Esophagus squamous epithelium (tissue), 5 donors: ENCODE measurements at places on chromosomes 6 and 20.

GRCh38 chr6:104887350-104887749 lies 27.6 kb upstream of the HACE1 start:
- DNase-seq, result no peak

DNA sequence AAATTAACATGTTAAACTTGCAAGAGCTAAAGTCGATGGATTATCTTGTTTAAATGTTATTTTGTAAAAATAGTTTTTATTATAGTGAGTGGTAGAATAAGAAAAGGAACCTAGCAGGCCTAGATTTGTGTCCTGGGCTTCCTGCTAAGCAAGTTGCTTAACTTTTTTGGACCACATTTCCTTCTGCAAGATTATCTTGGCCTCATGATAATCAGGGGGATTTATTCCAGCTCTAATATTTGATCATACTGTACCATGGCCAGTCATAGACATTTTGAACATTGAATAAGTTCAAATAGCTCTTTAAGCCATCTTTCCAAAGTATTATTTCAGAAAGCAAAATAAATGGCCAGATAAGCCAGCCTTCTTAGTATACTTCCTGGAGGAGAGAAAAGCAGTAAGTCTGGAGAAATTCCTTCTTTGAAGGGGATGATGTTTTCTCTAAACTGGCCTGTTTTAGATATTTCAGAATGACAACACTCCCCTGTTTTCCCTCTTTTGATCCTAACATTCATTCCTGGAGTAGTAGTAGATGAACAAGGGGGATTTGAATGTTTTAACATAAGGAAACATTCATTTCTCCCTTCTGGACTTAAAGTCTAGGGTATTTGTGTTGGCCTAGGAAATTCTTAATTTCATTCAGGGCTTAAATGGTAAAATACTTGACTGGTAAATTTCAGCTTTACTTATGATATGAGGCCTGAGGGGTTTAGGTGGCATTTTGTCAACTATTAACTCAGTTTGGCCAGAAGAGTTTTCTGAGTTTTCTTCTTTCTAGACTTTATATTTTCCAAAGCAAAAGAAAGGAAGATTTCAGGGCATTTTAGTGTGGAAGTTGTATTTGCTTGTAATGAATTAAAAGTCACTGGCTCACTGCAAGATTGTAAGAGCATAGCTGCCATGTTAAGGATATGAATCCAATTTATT lies 108.8 kb upstream of the SCGN start:
- DNase-seq, result no peak

- no peak for DNase-seq
These were observed 115.0 kb downstream of the KIF6 start for GRCh38 chr6:39610221-39610620.

- DNase-seq, result no peak
These were observed 2.7 kb downstream of the MYCT1 start for GRCh38 chr6:152700427-152700826.

- no peak for DNase-seq
These were observed 48.8 kb downstream of the MAPK14 start for GRCh38 chr6:36076178-36077063.

DNA sequence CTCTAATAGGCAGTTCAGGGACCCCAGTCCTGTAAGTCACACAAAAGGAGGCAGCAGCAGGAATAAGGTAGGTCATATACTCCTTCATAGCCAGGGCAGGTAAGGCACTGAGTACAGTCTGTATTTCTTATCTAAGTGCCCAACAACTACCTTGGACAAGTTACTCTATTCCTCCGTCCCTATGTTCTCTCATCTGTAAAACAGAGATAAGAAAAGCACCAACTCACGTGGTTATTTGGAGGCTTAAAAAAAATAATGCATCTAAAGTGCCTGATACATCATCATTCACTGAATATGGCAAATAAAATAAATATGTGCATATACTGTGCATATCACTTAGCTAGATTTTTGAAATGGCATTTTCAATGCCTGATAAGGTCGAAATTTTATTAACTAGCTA lies 298.1 kb upstream of the CDYL start:
- no peak for DNase-seq

GRCh38 chr6:107574856-107575255 lies 84.9 kb downstream of the SOBP start:
- DNase-seq, result no peak

- no peak for DNase-seq
These were observed 1.1 kb downstream of the SAPCD1 start for GRCh38 chr6:31763619-31763940.

GRCh38 chr6:24139639-24140038 lies 13.6 kb downstream of the NRSN1 start:
- DNase-seq, result no peak

DNA sequence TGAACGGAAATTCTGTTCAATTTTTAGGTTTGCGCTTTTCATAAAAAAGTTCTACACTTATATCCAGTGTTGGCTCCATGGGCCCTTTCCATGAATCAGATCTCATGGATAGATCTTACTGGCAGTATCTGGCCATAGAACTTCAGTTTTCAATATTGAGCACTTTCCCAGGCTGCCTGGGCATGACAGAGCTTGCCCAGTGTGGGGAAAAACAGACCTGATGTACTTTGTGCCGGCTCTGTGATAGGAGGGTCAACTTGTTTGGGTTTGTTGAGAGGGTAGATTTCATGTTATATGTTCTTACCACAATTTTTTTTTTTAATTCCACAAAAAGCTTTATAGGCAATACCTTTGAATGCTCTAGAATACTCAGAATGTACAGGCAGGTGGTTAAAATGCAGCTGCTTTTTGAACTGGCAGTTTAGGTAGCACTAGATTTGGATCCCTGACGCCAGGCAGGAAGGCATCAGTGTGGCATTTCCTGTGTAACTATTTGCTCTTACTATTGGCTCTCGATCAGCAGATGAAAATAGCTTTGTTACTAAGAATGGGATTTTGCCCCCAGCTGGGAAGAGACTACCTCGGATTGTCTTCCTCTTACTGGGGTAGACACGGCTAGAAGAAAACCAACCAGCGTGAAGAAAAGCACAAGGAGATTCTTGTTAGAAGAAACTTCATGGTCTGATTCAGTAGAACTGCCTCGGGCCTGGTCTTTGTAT lies 404.9 kb upstream of the SOX4 start:
- DNase-seq, result no peak

DNA sequence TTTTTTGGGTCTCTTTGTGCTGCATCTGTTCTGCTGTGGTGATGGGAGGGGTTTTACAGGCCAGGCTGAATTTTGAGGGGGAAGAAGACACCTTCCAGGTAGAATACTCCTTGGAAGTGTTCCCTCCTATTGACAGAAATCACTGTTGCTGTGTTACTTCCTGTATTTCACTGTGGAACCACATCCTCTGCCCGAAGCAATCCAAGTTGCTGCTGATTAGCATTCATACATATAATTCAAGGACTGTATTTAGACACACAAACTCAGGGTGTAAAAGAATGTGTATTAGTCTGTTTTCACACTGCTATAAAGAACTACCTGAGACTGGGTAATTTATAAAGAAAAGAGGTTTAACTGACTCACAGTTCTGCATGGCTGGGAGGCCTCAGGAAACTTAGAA lies 50.6 kb upstream of the TMEM244 start:
- DNase-seq, result no peak
